ENCODE measurements at places on chromosomes 3 and 15. TPM values are rescaled to one million over a fixed set of nuclear protein-coding genes. Genes with fewer than 3 reads are reported as not detected.

DNA sequence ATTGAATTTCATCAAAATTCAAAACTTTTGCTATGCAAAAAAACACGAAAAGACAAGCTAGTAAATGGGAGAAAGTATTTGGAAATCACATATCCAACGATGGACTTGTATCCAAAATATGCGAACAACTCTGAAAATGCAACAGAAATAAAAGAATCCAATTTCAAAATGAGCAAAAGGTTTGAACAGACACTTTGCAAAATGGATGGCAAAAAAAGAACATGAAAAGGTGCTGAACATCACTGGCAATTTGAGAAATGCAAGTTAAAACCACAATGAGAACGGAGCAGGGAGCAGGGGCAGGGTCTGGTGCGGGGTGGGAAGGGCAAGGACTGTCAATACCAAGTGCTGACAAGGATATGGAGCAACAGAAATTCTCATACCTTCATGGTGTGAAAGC is 23.1 kb upstream of the FOXP1 start:
- no peaks in the 10 kb centered on the region for H3K27me3 ChIP-seq
- DNase-seq = no peak
- H3K4me1 ChIP-seq = no peaks in the 10 kb centered on the region
- no peaks in the 10 kb centered on the region for H3K36me3 ChIP-seq
- no peak overlapping the region for H3K27ac ChIP-seq

DNA sequence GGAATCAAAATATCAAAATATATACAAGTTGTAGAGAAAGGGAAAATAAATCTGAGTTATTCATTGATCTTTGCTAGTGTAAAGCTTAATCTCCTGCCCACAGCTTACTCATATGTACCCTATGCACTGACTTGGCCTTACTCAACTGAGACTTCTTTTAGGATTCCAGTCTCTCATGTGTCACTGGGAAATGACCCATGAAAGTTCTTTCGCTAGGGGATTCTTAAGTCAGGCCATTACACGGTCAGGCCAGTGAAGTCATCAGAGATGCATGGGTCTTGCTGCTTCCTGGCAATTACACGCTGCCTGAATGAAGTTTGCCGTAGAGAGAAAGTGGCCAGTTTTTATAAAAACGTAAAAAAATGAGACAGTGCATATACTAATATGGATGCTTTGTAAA is 20.7 kb upstream of the LPP start:
- no peaks in the 10 kb centered on the region for H3K27me3 ChIP-seq
- no peak overlapping the region for H3K4me3 ChIP-seq
- no peaks in the 10 kb centered on the region for H3K36me3 ChIP-seq
- H3K27ac ChIP-seq = no peak overlapping the region
- DNase-seq = no peak
- peaks cover 7% of the 10 kb centered on the region for H3K4me1 ChIP-seq

DNA sequence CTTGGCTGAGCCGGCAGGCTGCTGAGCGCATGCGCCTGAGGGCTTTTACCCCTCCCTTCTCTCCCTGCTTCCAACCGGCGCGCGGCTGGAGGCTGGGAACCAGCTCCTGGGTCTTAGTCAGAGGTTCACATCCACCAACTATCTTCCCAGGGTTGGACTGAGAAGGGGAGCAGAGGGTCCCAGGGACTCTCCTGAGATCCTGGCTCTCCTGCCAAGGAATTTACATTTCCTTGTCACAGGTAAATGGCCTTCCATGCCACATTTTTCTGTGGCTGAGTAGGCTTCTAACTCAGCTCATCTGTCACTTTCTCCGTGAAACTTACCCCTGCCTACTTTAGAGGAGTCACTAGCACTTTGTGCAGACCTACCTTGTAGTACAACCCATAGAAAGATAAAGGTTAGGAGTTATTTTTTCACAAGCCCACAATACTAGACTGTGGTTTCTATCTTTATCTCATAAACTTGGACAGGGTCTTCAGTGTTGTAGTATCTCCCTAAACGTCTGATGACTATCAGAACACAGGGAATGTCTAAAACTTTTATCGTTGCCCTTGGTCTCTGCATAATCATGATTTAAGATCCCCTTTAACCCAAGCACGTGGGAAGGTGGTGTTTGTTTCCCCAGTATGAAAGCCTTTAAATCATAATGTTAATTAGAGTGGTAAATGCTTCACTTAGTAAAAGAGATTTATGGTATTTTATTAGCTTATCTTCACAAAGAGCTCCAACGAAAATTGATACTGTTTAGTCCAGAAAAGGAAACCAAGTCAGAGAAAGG is 638 bp upstream of the TBC1D5 start:
- no peaks in the 10 kb centered on the region for H3K36me3 ChIP-seq
- no peak for DNase-seq
- H3K27me3 ChIP-seq = no peaks in the 10 kb centered on the region
- H3K4me1 ChIP-seq = peaks cover 18% of the 10 kb centered on the region

Gene TIGIT
- not detected for total RNA-seq

Gene ITIH3
- total RNA-seq = not detected

Gene DGKG
- 0.37 TPM for total RNA-seq

GRCh38 chr3:11304175-11304574 is 32.0 kb downstream of the ATG7 start:
- H3K27ac ChIP-seq = no peak overlapping the region
- H3K4me3 ChIP-seq = no peak overlapping the region
- no peaks in the 10 kb centered on the region for H3K4me1 ChIP-seq
- no peak for DNase-seq

GRCh38 chr3:114252954-114253353 is 15.6 kb upstream of the ZNF80 start:
- no peak overlapping the region for H3K4me3 ChIP-seq
- H3K27ac ChIP-seq = no peak overlapping the region
- H3K36me3 ChIP-seq = no peaks in the 10 kb centered on the region
- H3K4me1 ChIP-seq = no peaks in the 10 kb centered on the region

DNA sequence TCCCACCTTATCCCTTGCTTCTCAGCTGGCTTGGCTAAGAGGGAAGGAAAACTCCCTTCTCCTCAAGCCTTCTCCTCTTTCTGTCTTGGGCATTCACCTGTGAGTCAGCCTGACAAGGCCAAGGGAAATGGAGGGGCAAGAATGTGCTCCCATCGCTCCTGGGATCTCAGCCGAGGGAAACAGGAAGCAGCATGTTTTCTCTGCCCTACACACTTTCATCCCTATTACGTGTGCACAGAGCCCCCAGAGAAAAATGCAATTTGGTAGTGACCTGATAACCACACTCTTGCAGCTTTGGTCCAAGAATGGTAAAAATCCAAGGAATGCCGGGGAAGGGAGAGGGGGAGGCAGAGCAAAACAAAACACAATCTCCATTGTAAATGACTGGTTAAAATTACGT is 32.9 kb upstream of the MTMR10 start:
- no peaks in the 10 kb centered on the region for H3K36me3 ChIP-seq
- peaks cover 6% of the 10 kb centered on the region for H3K4me1 ChIP-seq
- no peak overlapping the region for H3K27ac ChIP-seq
- H3K27me3 ChIP-seq = no peaks in the 10 kb centered on the region

- no peak for DNase-seq
- no peaks in the 10 kb centered on the region for H3K36me3 ChIP-seq
- no peak overlapping the region for H3K27ac ChIP-seq
- no peak overlapping the region for H3K4me3 ChIP-seq
- no peaks in the 10 kb centered on the region for H3K27me3 ChIP-seq
- peaks cover 7% of the 10 kb centered on the region for H3K4me1 ChIP-seq
These were observed 202.8 kb downstream of the CADM2 start for GRCh38 chr3:85161544-85161943.

Gene DISP2
- total RNA-seq = 0.06 TPM

Gene ZNF660
- 14.7 TPM for total RNA-seq

All from neural progenitor cell (in vitro differentiated cells).